Stimulated activated CD8-positive, alpha-beta memory T cell treated with anti-CD3 and anti-CD28 coated beads, Interleukin-7, amount 100 ng/mL, for 48 hours (primary cell): ENCODE measurements at places on chromosomes 4 and X.

DNA sequence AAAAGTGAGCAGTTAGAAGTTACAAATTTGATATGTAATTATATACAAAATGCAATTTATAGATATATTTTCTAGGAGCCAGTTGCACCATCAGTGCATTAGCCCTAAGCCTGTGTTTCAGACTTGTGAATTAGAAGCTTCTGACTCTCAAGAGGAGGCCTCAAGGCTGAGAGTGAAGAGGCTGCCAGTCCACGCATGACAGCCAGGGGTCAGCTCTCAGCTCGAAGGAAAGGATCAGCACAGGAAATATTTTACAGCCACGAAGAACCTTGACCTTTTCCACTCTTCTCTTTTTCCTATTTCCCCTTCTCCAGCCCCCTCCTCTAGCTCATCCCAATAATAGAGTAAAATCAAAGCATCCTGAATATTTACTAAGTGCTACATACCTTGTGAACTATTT lies 642.4 kb downstream of the TRIML1 start:
- DNase-seq: no peak

GRCh38 chrX:140711894-140712293 lies 2.3 kb downstream of the LINC00632 start:
- no peak for DNase-seq

DNA sequence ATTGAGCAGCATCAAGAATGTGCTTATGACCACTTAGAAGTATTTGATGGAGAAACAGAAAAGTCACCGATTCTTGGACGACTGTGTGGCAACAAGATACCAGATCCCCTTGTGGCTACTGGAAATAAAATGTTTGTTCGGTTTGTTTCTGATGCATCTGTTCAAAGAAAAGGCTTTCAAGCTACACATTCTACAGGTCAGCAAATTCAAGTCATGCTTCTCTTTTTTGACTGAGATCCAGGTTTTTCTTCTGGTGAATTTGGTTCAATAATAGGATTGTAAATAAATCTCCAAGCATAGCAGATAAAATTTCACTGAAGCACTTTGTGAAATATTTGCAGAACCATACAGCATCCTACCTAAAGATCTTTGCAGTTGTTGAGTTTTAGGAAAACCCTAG lies 218.1 kb downstream of the TLL1 start:
- DNase-seq: no peak

GRCh38 chr4:104942990-104943743 lies 203.5 kb upstream of the TET2 start:
- no peak for DNase-seq

DNA sequence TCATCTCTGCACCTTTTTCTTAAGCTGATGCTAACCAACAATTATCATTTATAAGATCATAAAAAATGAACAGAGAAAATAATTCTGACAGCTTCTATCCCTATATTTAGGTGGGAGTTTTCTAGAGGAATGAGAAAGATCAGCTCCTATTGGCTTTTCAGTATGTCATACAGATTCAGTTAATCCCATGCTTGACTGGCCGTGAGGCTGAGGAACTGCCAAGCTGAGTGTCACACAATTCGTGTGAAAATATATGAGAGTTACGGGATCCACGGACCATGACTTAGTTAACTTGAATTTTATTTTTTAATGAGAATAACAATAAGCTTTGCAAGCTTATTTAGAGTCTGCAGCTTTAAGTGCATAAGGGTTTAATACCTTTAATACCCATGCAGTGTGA lies 37.5 kb downstream of the PHEX start:
- DNase-seq: no peak

DNA sequence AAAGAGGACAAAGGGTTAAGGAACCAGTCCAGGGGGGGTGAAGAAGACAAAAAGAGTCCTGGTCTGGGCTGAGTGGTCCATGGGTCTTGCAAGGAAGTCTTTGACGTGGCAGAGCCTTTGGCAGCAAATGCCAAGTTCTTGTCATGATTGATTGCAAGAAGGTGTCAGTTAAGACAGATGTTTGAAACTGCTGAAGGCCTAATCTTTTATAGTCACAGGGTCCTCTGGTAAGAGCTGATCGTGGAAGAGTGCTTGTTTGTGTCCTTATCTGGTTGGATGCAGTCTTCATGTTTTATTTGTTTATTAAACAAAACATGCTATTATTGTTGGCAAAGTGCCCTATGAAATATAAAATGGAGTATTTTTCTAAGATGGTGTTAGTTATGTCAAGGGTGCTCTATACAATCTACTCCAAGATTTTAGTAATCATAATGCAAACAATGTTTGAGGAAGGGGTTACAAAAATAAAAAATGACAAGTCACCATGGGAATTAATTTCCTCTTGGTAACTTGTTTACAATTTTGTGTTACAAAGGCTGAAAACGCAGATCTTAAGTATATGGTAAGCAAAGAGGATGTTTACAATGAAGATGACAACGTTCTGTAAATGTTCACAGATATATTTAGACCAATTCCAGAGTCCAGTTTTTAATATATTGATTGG lies 85.9 kb downstream of the MAGED4 start:
- DNase-seq: no peak

GRCh38 chr4:10554694-10555093 lies 97.5 kb upstream of the ZNF518B start:
- DNase-seq: peak; percentile 4

DNA sequence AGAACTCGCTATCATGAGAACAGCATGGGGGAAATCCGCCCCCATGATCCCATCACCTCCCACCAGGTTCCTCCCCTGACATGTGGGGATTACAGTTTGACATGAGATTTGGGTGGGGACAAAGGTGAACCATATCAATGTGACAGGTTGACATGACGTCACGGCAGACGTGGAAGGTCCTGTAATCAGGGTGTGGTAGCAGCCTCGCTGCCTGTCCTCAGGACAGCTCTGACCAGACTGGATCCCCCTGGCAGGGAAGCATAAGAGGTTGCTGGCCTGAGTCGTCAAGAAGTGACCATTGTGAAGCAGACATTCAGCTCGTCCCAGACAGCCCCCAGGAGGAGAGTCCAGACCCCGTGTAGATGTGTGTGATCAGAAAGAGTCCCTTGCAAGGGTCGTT lies 104.6 kb downstream of the TNIP2 start:
- no peak for DNase-seq

GRCh38 chr4:56744030-56744429 lies 62.9 kb upstream of the HOPX start:
- no peak for DNase-seq

- no peak for DNase-seq
Measured at GRCh38 chrX:72081605-72082320, 50.0 kb downstream of the RTL5 start.

DNA sequence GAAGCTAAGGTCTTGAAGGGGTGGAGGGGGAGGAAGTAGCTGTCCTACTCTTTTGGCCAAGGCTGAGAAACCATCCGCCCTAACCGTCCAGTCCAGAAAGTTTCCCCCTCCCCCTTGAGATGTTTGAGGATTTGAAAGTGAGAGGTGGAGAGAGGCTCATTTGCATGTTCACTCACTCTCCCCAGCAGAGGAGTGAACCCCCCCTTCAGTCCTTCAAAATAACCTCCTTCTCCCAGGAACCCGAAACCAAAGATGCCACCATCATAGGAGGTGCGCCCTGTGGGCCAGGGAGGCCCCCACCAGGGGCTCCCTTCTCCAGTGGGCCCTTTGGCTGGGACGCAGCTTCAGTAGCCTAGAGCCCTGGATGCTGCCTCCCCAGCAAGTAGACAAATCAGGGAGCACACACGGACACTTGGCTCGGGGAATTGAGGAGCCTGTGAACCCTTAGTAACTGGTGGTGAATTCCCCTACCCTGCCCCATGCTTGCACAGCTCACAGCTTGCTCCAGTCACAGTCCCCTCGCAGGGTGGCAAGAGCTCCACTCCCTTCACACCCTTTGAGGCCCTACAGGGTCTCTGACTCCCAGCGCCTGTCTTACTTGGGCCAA lies 25.6 kb downstream of the ELF4 start:
- no peak for DNase-seq

GRCh38 chr4:36374836-36375511 lies 93.6 kb downstream of the DTHD1 start:
- DNase-seq: no peak
